IMR-90 (cell line): ENCODE measurements at places on chromosomes 1 and 21. TPM values are rescaled to one million over a fixed set of nuclear protein-coding genes. Genes with fewer than 3 reads are reported as not detected.

Gene USH2A
- under 0.01 TPM in 2 replicates for total RNA-seq

- no peak for DNase-seq
Measured at GRCh38 chr1:163074716-163075284, 5.6 kb downstream of the RGS4 start.

DNA sequence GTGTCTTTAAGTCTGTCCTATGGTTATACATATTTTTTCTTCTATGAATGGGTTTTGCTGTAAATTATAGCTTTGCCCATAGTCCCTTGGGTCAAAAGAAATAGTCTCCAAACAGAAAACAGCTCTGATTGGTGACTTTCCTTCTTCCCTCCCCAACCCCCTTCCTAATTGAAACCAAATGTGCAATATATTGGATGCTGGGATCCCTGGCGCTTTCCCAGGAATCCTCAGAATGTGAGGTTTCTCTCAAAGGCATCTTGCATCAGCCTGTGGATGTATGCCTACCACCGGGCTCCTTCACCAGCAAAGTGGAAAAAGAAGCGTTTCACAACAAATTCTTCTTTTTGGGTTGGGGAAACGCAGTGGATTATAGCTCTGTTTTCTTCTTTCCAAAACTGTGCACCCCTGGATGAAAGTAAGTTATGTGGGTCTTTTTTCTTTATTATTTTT lies at the start of gene DDR2:
DDR2 (plus strand) TSS at position 248 of the 450 bp plus-strand sequence. CDS start 86,600 bp downstream, outside the sequence.
- peak; percentile 96 for DNase-seq

GRCh38 chr1:20124456-20125057 lies 5.2 kb upstream of the PLA2G2D start:
- peak; percentile 65 for DNase-seq

DNA sequence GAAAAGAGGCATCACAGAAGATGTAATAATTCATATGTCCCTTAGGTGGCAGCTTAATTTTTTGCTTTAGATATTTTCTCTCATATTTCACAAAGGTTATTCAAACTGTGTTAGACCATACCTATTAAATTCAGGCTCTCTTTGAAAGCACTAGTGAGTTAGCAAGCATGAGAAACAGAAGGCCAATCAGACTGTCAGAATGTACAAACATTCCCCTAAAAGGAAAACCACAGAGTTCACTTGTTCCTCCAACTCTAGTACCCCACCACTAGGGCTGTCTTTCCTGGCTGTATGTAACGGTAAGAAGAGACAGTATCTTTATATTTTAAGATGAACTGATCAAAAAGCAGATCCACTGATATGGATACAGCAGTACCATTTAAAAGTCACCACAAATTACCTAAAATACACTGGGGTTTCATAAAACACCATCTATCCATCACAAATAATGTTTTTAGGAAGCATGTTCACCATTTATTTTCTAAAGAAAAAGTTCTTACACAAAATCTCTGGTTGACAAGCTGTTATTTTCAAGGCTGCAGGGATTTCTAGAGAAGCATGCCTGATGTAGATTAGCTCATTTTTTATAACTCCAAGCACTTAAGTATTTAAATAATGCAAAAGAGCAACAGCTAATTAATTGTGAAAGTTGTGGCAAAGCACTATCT lies 1.8 kb downstream of the ARPC5 start:
- peak; percentile 95 for DNase-seq

Gene TPTE
- not detected in 2 replicates for total RNA-seq

GRCh38 chr1:204464187-204464631 lies 30.4 kb downstream of the PIK3C2B start:
- no peak for DNase-seq

GRCh38 chr21:19402870-19403269 lies 999.3 kb upstream of the TMPRSS15 start:
- no peak for DNase-seq

Gene ARHGEF16
- 0.18 TPM in 1 of 2 replicates, not detected in the other for total RNA-seq

GRCh38 chr1:154454386-154455120 lies 47.5 kb upstream of the TDRD10 start:
- no peak for DNase-seq

- DNase-seq, result no peak
Measured at GRCh38 chr1:219875860-219876259, 52.5 kb downstream of the SLC30A10 start.

DNA sequence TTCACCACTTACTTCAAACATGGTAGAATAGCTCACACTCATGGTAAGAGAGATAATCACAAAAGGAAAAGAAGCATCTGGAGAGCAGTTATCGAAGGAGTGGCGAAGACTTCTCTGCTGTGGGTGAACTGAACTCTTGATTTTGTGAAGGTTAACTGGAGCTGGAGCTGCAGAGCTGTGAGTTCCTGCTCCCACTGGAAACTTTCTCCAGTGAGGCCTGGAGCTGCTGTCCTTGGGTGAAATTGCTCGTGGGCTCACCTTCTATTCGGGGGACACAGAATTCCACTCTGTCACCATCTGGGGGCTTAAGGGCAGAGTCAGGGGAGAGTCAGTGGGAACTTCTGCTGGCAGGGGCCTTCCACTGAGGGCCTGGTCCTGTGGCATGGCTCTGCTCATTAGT lies 45.9 kb downstream of the MAB21L3 start:
- DNase-seq, result no peak

DNA sequence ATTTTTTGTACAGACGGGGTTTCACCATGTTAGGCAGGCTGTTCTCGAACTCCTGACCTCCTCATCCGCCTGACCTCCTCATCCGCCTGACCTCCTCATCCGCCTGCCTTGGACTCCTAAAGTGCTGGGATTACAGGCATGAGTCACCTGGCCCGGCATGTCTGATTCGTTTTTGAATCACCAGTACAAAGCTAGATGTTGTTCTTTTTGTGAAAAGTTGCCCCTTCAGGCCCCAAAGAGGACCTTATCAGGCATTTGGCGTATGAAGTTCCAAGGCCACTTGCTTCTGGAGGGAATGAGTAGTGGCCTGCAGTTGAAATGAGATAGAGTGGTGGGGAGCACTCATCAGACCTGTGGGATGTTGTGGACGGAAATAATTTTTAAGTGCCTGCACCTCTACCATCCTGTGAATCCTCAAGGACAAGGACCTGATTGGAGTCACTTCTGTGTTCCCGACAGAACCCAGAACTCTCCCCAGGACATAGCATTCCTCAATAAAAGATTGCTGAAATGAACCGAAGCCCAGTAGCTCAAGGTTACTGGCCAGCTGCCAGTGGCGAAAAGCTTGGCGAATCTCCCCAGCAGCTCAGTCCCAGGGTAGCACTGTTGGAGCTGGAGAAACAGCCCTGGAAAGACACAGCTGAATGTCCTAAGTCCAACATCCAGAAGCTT lies 50.1 kb downstream of the NDUFS5 start:
- peak; percentile 65 for DNase-seq

Gene CD2
- not detected in 2 replicates for total RNA-seq

GRCh38 chr21:35520856-35521255 lies 471.8 kb upstream of the RUNX1 start:
- DNase-seq, result no peak

Gene SPRR2A
- not detected in 2 replicates for total RNA-seq

- DNase-seq, result peak; percentile 20
Measured at GRCh38 chr1:228405200-228405978, 1.2 kb downstream of the TRIM11 start.

Gene HHIPL2
- total RNA-seq, result under 0.01 TPM in 1 of 2 replicates, not detected in the other

Gene OR2L3
- not detected in 2 replicates for total RNA-seq

Gene KCNA3
- under 0.01 TPM in 2 replicates for total RNA-seq

Gene HRNR
- not detected in 2 replicates for total RNA-seq

- no peak for DNase-seq
Measured at GRCh38 chr1:16451841-16452528, 11.5 kb downstream of the NECAP2 start.

DNA sequence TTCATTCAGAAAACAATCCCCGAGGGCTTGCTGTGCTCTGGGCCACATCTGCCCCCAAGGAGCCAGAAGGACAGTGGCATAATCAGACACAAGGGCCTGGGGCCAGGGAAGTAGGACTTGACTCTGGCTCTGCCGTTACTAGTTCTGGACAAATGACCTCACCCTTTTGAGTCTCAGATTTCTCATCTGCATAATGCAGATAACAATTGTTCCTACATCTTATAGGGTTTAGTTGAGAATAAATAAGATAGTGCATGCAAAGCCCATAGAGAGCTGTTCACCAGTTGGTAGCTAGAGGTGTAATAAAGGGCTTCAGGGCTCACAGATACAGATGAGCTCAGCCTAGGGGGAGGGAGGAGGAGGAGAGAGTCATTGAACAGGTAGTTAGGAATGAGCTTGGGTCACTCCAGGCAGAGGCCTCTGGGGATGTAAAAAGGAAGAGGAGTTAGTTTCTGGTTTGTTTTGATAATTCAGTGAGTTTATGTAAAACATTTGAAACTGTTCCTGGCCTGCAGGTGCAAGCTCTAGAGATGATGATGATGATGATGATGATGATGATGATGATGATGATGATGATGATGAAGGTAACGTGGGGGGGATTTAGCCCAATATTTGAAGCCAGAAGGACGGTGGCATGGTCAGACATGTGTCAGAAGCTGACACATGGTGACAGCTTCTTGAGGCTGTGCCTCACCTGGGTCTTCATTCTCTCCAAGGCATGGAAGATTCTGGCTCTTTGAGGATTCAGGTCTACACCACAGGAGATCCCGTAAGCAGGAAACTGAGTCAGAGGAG lies 858 bp downstream of the LACTBL1 start:
- peak; percentile 16 for DNase-seq

- DNase-seq, result no peak
Measured at GRCh38 chr1:234484991-234485739, 6.2 kb upstream of the TARBP1 start.

DNA sequence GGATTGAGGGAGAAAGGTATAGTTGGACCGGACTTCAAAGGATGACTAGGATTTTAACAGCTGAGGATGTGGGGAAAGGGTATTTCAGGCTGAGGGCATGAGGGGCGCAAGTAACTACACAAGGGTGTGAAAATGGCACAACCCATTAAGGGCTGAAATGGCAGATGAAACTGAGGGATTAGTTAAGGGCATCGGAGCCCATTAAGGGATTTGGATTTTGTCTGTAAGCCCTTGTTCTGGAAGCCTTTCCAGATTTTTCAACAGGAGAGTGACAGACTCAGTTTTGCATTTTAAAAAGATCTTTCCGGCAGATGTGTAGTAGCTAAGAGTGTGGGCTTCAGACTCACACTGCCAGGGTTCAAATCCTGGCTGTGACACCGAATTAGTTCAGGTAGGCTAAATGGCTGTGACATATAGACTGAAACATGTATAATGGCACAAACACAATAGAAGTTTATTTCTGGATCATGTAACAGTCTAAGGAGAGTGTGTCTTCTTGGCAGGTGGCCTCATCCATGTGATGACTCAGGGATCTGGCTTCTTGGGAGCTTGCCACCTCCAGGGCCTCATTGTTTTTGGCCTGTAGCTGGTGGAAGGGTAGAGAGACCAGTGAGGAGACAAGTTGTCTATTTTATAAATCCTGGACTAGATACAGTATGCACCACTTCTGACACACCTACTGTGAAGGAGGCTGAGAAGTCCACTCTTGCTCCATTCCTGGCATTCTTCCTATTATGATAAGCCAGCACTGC lies 49.6 kb downstream of the UBE2T start:
- peak; percentile 88 for DNase-seq

DNA sequence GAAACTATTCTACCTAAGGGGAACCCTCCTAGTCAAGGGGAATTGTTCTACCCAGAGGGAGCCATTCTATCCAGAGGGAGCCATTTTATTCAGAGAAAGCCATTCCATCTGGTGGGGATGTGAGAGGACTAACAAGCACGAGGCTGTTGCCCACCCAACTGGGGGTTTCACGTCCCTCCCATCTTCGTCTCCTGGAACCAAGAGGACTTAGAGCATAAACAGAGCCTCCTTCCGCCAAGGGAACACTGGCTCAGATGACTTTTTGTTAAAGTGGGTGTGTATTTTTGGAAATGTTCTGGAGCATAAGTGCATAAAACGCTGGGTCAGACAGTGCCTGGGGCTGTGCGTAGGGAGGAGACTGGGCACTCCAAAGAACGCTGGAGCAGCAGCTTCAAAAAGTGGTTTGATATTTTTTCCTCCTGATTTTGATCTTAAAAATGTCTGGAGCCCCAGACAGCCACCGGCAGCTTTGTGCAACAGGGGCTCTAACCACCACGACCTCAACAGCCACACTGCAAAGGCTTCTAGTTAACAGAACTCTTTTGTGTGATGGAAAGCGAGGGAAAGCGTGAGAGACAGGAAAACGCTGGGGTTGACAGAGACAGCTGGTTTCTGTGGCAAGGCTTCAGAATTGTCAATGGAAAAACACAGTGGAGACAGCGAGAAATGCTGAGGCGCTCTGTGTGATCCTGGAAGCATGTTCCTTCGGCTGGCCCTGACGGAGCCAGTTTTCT lies 363.6 kb upstream of the CAMK1G start:
- DNase-seq, result no peak

Gene KMO
- total RNA-seq, result not detected in 2 replicates

- DNase-seq, result peak; percentile 72
Measured at GRCh38 chr1:227072991-227073390, 132.9 kb downstream of the COQ8A start.

DNA sequence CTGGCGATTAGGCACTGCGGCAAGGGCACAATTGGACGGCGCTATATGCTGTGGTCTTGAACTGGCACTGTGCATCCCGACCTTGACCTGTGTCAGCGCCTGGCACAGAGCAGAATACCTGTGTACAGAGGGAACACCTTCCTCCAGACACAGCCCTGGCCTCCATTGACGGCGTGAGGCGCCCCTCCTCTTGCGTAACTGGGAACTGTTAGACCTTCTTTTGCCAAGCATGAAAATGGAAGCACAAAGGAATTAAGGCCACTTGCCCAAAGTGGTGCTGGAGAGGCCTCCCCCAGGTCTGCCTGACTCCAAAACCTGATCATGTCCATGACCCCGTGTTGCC lies 6.8 kb upstream of the AGTRAP start:
- DNase-seq, result no peak

- no peak for DNase-seq
Measured at GRCh38 chr1:164971921-164972415, 384.5 kb downstream of the LMX1A start.

Gene KIF2C
- total RNA-seq, result 40.5 and 45.0 TPM in 2 replicates

DNA sequence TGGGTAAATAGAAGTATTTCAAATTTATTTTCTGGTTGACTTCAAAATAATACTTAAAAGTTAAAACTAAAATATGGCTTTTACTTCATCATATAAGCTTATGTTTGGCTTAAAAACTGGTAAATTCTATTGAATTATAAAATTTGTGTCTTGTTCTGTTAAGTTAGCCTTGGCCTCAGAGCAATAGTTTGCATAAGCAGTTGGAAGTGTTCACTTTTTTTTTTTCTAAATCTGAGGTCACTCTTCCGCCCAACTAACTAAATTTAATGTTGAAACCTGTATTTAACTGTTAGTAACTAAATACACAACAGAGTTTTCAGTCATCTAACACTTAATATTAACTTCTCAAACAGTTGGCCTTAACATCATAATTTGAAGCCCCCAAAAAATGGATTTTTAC lies 871.7 kb upstream of the ADAMTS5 start:
- no peak for DNase-seq

- no peak for DNase-seq
Measured at GRCh38 chr1:2460203-2460602, 15.9 kb upstream of the PLCH2 start.

- peak; percentile 76 for DNase-seq
Measured at GRCh38 chr1:181166377-181167196, 78.1 kb downstream of the IER5 start.

Gene CRP
- not detected in 2 replicates for total RNA-seq
